ENCODE measurements at places on chromosomes 7 and 10.

DNA sequence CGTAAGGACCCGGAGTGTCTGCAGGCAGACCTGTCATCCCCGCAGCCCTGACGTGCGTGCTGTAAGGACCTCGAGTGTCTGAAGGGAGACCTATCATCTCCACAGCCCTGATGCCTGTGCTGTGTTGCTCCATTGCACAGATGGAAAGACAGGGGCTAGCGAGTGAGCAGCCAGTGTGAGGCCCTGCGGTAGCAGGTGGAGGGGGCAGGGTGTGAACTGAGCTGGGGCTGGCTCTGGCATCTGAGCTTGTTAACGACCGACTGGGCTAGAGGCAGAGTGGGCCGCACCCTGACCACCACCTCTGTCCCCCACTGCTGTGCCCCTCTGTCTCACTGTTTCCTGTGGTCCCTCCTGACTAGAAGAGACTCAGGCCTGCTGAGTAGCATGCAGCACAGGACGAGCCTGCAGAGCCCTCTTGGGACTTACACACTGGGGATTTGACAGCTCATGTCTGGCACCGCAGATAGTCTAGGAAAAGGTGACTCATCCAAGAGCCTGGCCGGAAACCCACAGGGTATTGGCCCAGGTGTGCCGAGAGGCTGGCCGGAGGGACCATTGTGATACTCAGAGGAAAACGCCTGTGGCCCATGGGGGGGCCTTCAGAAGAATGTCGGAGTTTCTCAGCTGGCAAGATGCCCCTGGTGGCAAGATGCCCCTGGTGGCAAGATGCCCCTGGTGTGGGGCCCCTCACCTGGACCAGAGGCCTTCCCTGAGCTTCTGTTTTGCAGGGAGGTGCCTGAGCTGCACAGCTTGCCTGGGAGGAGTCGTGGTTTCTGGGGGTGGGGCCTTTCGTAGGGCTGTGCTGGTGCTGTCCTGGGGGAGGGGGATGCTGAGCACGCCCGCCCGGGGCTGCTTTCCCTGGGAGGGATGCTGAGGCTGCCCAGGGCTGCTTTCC lies 34.3 kb downstream of the INPP5A start:
- no peaks in the 10 kb centered on the region for H3K27me3 ChIP-seq
- H3K4me3 ChIP-seq = no peak overlapping the region
- H3K4me1 ChIP-seq = peaks cover 13% of the 10 kb centered on the region
- H3K27ac ChIP-seq = no peak overlapping the region

DNA sequence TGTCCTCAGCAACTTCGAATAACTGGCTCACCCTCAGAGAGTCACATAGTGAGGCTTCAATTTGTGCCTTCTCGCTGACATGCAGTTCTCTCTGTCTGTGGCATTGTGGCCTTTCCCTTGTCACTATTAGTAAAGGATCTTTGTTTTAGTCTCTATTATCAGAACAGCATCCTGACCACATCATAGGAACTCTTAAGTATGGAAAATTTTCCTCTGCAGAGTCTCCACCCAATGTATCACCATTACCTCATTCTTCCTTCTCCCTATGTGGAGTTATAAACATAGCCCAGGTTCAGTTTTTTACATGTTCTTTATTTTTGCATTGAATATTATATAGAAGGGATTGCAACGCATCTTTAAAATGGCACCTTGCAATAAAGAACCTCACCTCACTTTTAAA lies 112.9 kb downstream of the FAM107B start:
- peak overlapping the region; percentile 98 for H3K27ac ChIP-seq
- H3K27me3 ChIP-seq = no peaks in the 10 kb centered on the region
- H3K4me1 ChIP-seq = peaks cover 40% of the 10 kb centered on the region
- peaks cover 2% of the 10 kb centered on the region for H3K36me3 ChIP-seq
- H3K4me3 ChIP-seq = no peak overlapping the region

- DNase-seq = no peak
- no peaks in the 10 kb centered on the region for H3K27me3 ChIP-seq
- H3K4me3 ChIP-seq = no peak overlapping the region
- H3K36me3 ChIP-seq = peaks cover 4% of the 10 kb centered on the region
- no peaks in the 10 kb centered on the region for H3K4me1 ChIP-seq
These were observed 30.6 kb downstream of the IQCE start for GRCh38 chr7:2589341-2589740.

- no peak overlapping the region for H3K27ac ChIP-seq
- H3K27me3 ChIP-seq = peaks cover 7% of the 10 kb centered on the region
- no peaks in the 10 kb centered on the region for H3K4me1 ChIP-seq
- no peaks in the 10 kb centered on the region for H3K36me3 ChIP-seq
- DNase-seq = no peak
These were observed 266.7 kb upstream of the INHBA start for GRCh38 chr7:41969561-41970105.

GRCh38 chr10:32377458-32378259 lies 30.7 kb upstream of the EPC1 start:
- no peaks in the 10 kb centered on the region for H3K27me3 ChIP-seq
- peaks cover 4% of the 10 kb centered on the region for H3K36me3 ChIP-seq
- DNase-seq = peak; percentile 10
- H3K4me1 ChIP-seq = peaks cover 30% of the 10 kb centered on the region
- H3K4me3 ChIP-seq = no peak overlapping the region

- no peak overlapping the region for H3K27ac ChIP-seq
- H3K36me3 ChIP-seq = no peaks in the 10 kb centered on the region
- no peak overlapping the region for H3K4me3 ChIP-seq
- peaks cover 24% of the 10 kb centered on the region for H3K27me3 ChIP-seq
- DNase-seq = no peak
- no peaks in the 10 kb centered on the region for H3K4me1 ChIP-seq
These were observed 94.5 kb downstream of the GRB10 start for GRCh38 chr7:50688226-50688590.

DNA sequence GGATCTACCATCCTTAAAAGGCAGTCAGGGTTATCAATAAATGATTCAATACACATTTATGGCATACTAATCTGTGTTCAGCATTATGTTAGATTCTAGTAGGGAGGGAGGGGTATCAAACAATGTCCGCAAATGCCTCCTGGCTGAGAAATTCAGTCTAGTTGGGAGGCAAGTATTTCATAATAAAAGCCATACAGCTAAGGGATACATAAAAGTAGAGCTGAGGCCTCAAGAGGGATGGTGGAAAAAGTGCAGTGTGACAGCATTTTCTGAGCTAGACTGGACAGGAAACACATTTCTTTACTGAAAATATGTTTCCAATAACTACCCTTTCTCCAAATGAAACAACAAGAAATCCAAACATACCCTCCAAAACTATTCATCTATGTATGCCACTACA lies 152.8 kb upstream of the LRRN3 start:
- no peak for DNase-seq
- H3K4me1 ChIP-seq = no peaks in the 10 kb centered on the region
- H3K27me3 ChIP-seq = no peaks in the 10 kb centered on the region
- H3K36me3 ChIP-seq = no peaks in the 10 kb centered on the region
- H3K4me3 ChIP-seq = no peak overlapping the region

DNA sequence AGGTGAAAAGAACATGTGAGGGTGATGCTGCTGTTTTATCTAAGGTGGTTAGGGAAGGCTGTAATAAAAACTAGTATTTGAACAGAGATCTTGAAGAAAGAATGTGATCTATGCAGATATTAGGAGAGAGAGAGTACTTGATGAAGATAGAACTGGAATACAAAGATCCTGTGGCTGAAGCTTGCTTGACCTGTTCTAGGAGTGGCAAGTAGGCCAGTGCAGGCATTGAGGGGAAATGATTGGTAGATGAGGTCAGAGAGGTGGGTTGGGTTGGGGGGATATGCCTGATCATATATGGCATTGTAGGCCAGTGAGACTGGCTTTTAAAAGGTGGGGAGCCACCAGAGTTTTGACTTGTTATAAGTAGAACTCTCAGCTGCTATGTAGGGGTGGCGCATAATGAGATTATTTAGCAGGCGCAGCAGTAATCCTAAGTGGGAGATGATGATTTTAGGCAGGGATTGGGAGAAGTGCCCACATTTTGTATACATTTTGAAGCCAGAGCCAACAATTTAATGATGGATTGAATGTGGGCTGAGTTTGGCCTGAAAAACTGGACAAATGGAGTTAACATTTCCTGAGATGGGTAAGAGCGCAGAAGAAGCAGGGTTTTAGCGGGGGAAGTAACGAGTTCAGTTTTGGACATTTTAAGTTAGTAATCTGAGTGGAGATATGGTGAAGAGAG lies 8.2 kb downstream of the CCSER2 start:
- no peak for DNase-seq
- H3K27me3 ChIP-seq = no peaks in the 10 kb centered on the region
- H3K4me1 ChIP-seq = peaks cover 28% of the 10 kb centered on the region
- H3K36me3 ChIP-seq = peaks cover 13% of the 10 kb centered on the region

DNA sequence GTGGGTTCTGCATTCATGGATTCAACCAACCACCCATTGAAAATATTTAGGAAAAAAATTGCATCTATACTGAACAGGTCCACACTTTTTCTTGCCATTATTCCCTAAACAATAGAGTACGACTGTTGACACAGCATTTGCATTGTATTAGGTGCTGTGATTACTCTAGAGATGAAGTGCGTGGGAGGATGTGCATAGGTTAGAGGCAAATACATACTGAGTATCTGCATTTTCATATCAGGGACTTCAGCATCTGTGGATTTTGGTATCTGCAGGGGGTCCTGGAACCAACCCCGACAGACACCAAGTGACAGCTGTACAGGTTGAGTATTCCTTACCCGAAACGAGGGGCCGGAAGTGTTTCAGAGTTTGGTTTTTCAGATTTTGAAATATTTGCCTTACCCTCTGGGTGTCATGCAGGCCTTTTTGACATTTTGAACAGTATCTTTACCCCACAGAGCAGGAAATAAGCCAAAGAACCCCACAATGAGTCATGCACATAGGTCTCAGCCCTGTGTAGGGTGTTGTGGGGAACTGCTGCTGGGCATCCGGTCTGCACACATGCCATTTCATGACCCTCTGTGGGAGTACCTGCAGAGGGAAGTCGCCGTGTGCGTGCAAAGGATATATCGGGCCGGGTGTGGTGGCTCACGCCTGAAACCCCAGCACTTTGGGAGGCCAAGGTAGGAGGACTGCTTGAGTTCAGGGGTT lies 14.5 kb downstream of the NUDT5 start:
- H3K36me3 ChIP-seq = peaks cover 44% of the 10 kb centered on the region
- peaks cover 24% of the 10 kb centered on the region for H3K4me1 ChIP-seq
- H3K4me3 ChIP-seq = peak overlapping the region; percentile 62
- peak overlapping the region; percentile 82 for H3K27ac ChIP-seq
- no peaks in the 10 kb centered on the region for H3K27me3 ChIP-seq

GRCh38 chr7:78588393-78588792 lies 789.8 kb downstream of the PHTF2 start:
- H3K4me3 ChIP-seq = no peak overlapping the region
- no peaks in the 10 kb centered on the region for H3K27me3 ChIP-seq

- no peak for DNase-seq
- H3K4me3 ChIP-seq = no peak overlapping the region
- H3K4me1 ChIP-seq = no peaks in the 10 kb centered on the region
- no peaks in the 10 kb centered on the region for H3K36me3 ChIP-seq
- peaks cover 6% of the 10 kb centered on the region for H3K27me3 ChIP-seq
These were observed 608.5 kb upstream of the MKI67 start for GRCh38 chr10:128734734-128735133.

DNA sequence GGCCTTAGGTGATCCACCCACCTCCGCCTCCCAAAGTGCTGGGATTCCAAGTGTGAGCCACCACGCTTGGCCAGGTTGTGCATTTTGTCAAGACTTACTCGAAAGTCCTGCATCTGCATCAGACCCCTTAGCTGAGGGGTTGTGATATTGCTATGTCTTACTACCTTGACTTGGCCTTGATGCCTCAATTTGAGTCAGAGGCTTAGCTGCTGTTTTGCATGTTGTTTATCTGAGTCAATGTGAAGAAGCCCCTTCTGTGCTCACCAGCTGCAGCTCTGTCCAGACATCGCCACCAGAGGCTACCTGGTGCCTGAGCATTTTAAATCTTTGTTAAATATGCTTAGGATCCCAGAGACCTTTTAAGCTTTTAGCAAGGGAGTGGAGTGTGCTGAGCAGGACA lies 18.1 kb downstream of the UBE2D4 start:
- H3K27me3 ChIP-seq = no peaks in the 10 kb centered on the region
- H3K36me3 ChIP-seq = peaks cover 2% of the 10 kb centered on the region
- no peak overlapping the region for H3K4me3 ChIP-seq

DNA sequence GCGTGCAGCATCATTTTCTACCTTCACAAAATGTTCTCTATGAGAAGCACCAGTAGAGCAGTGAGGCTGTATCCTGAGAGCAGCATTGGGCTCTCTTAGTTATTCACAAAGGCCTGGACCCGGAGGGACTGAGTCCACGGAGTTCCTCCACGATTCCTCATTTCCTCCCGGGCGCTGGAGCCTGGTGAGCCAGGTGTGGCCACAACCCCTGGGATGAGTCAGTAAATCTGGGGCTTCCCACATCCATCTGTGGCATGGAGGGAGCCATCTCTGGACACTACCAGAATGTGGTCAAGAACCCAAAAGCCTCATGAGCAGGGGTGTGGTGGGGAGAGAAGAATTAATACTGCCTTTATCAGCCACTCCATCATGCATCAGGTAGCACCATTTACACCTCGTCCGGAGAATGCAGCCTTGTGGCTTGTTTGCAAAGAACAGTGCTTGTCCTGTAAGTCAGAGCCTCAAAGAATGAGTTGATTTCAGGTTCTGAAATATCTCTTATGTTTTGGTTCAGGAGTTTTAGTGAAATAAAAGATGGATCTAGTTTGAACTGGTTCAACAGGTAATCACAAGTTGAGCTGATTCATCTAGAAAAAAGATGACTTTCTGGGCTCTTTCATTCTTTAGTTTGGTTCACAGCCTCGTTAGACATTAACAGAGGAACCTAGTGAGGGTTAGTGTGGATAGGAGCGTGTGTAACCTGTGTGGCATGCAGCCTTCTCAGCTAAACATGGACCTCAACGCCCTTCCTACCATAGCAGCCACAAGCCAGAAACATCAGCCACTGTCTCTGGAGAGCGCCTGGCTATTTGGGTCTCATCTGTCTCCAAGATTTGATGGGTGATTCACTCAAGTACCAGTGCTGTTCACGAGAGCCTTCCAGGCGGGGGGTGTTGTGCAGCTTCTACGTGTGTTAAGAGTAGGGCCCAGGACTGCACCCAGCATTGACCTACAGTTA lies 95.2 kb downstream of the WDR37 start:
- H3K4me3 ChIP-seq = no peak overlapping the region
- no peak for DNase-seq
- H3K27me3 ChIP-seq = peaks cover 55% of the 10 kb centered on the region
- H3K4me1 ChIP-seq = peaks cover 7% of the 10 kb centered on the region
